ENCODE measurements at places on chromosomes 2 and 18. TPM values are rescaled to one million over a fixed set of nuclear protein-coding genes. Genes with fewer than 3 reads are reported as not detected.

DNA sequence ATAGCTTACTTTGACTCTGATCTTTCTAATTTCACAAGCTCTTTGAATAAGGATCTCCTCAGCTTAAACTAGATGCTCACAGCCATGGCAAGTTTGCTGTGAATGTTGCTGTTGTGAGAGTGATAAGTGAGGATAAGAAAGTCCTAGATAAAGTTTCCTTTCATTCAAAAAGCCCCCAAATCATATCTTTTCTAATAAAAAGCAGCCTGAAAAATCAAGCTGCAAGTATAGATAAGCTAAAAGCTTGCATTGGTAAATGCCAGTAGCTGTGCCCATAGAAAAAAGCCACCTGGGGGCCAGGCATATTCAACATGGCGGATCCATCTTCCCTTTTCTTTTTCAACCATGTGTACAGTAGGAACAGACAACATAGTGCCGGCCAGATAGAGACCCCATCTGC, 4.3 kb downstream of the NLRC4 start:
- DNase-seq, result no peak

DNA sequence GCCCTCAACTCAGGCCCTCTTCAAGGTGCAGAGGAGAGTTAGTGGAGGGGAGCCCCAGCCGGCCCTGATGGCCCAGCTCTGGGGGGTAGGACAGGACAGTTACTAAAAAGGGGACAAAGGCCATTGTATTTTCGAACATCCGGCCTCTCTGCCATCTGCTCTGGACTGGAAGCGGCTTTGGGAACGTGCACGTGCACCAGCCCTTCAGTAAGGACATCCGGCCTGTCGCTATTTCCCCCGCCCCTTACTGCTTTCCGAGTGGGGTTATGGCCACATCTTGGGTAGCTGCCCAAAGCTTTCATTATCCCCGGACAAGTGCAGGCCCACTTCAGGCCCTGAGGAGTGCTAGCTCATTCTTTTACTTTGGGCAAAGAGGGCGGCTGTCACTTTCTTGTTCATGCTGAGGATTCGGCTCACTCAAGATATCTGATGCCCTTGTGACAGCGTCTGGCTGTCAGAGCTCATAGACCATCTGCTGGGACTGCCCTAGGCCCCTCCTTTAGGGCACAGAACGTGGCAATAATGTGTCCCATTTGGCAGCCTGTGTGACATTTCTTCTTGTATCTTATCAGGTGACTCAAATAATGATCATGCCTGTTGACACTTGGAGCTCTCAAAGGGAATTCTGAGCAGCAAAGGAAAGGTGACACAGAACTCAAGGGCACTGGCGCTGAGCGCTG, 17.5 kb downstream of the SLC4A3 start:
- no peak for DNase-seq

OXER1 gene
- total RNA-seq, result 1.8 TPM

ELAC1 gene
- total RNA-seq, result 9.2 TPM

Measured in chondrocyte (in vitro differentiated cells).